ENCODE measurements at places on chromosomes 7 and 10.

DNA sequence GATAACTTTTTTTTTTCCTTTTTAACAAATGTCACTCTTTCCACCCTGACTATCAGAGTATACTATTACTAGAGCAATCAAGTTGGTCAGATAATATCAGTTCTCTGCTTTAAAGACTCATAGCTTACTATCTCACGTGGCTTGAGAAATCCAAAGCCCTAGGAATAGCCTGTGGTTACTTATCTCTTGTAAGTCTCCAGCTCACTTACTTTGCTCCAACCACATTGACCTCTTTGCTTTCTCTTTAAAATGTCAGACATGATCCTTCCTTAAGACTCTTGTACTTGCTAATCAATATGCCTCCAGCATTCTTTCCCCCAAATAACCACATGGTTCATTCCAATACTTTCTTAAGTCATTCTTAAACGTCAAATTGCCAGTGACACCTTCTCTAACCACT lies 1292.2 kb downstream of the REEP3 start:
- DNase-seq: no peak

GRCh38 chr10:51879238-51879637 lies 179.8 kb upstream of the CSTF2T start:
- DNase-seq: peak; percentile 45

DNA sequence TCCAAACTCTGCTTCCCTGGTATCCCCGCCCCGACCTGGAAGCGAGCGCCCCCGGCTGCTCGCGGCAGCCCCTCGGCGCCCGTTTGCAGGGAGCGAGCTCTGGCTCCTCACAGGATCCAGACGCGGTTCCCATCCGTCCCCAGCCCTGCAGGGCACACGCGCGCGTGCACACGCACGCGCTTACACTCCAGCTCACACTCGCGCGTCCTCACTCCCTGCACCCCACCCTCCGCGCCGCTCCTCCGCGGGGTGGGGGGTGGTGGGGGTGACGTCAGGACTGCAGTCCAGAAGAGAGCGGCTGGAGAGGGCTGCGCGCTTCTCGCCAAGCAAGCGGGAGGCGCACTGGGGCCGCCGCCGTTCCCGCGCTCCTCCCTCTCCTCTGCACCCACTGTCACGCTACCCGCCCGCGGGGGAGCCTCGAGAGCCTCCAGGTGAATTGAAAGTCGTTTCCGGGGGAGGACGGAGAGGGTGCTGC lies 255.6 kb downstream of the OTUD1 start:
- peak; percentile 36 for DNase-seq

DNA sequence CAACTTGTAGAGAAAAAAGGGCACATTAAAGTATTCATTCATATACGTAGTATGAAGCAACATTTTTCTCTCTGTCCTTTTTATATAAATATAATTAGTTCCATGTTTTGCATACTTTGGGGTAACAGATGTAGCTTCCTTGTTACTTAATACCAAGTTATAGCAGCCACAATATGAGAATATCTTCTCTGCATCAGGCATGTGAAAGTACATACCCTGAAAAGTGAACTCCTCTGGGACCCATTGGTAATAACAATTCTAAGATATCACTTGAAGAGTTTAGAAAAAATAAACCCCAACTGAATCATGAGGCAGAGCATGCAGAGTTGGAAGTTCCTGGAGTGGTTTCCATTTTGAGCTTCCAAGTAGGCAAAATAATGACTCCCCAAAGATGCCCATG lies 2.4 kb upstream of the CRPPA start:
- DNase-seq: no peak

DNA sequence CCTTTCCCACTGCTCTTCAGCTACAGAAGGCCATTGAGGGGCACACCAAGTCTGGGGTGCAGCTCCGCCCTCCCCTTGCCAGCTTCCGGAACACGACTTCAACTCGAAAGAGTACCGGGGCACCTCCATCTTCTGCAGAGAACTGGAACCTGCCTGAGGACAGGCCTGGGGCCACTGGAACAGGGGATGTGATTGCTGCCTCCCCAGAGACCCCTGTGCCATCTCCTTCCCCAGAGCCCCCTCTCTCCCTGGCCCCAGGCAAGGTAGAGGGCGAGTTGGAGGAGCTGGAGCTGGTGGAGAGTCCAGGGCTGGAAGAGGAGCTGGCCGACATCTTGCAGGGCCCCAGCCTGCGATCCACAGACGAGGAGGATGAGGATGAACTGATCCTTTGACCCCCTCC lies 10.9 kb downstream of the FAM131B start:
- no peak for DNase-seq

DNA sequence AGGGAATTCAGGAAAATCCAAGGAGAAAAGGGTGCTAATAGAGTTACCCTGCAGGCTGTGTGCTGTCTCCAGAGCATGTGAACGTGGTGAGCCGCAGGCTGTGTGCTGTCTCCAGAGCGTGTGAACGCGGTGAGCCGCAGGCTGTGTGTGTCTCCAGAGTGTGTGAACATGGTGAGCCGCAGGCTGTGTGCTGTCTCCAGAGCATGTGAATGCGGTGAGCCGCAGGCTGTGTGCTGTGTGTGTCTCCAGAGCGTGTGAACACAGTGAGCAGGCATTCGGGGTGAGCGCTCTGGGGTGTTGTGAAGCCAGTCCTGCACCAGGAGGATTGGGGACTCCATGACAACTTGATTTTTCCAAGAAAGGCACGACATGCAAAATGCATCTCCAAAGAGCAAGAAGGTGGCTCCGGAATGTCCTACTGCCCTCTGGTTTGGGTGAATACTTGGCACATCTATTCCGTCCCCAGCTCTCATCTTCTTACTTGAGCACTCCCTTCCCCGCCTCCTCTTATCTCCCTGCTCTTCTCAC lies 407.9 kb upstream of the SHH start:
- DNase-seq: no peak

GRCh38 chr7:18210377-18210776 lies 182.7 kb upstream of the PRPS1L1 start:
- no peak for DNase-seq

DNA sequence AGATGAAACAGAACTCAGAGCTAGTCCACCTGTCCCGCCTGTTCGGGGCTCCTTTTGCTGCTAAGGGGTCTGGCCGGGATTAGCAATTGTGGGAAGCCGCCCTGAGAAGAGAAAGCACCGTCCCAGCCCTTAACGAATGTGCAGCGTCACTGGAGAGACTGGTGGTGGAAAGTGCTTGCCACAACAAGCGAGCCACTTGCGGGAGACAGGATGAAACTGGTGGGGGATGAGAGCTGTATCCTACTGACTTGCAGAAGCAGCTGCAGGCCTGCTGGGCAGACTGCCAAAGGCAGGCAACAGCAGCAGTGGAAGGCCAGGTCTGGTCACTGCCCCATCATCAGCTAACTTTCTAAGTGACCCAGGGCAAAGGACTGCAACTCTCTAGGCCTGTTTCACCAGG lies 95.4 kb downstream of the FAM53B start:
- peak; percentile 15 for DNase-seq

DNA sequence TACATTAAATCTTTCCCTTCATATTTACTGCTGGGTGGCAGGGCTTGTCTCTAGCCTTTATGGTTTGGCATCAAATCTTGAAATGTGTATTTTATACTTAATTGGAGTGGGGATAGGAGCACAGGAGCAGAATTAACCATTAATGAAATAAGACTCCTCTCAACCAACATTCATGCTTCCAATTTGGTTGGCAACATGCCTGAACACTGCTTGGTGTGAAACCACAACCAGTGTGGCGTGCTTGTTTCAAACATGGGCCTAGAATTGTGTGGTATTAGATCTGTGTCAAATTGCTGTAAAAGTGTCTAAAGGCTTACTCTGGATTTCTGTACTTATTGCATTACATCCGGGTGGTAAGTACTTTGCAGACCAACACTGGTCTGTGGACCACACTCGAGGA lies 25.1 kb upstream of the VPS41 start:
- no peak for DNase-seq

- no peak for DNase-seq
These were observed 191.5 kb downstream of the CELF2 start for GRCh38 chr10:11208908-11209829.
